Lung (tissue), 17 donors: ENCODE measurements at places on chromosomes 3 and 15. TPM values are rescaled to one million over a fixed set of nuclear protein-coding genes. Genes with fewer than 3 reads are reported as not detected.

DNA sequence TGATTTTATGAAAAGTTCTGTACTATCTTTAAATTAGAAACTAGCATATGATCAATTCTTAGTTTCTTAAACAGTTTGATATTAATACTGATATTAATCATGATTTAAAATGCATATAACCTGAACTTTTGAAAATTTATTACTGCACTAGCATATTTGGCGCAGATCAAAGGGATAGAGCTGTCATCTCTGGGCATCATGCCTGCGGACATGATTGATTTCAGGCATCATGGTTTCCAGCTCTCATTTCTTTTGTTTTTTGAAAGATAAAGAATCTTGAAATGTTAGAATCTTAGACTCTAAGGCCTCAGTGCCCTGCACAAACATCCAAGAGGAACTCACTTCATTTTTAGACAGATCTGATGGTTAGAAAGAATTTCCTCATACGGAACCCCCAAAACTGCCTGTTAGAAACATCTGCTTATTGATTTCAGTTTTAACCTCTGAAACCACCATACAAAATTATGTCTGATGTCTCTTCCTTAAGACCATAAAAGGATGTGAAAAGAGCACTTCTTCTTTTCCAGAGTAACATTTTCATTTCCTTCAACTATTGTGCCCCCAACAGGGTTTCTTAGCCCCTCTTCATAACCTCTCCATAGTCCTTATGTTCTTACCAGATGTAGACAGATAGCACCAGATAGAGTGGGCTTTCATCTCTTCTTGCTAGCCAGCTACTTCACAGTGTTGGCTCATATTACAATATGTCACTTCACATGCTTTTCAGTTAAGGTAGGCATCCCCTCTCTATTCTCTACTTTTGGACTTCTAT is 110.8 kb downstream of the BBX start:
- DNase-seq = no peak

GRCh38 chr15:77720173-77720572 is 87.5 kb upstream of the LINGO1 start:
- no peak for DNase-seq

DNA sequence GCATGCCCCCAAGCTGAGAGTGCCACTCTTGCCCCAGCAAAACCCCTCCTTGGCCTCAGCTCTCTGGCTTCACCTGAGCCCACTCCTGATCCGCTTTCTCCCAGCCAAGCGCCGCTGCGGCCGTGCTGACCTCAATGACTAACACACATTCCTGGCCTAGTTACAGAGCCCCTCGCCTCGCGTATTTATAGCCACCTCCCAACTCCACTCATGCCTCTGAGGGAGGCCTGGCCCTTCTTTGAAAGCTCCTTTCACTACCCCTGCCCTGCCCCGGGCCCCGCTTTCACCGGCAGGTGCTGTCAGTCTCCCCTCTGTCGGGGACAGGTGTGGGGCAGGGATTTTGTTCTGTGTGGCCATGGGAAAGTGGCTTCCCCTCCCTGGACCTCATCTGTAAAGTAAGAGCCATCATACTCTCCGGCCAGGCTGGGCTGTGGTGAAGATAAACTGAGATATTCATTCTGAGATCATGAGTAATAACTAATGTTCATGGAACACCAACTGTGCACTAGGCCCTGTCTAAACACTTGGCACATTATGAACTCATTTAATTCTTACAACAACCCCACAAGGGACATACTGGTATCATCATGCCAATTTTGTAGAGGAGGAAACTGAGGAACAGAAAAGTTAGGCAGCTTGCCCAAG is 13.2 kb upstream of the ATP2B2 start:
- peak; percentile 14 for DNase-seq

GRCh38 chr3:65875393-65876027 is 163.2 kb downstream of the MAGI1 start:
- no peak for DNase-seq

GRCh38 chr3:160479376-160479775 is 29.8 kb upstream of the TRIM59 start:
- DNase-seq = no peak

The ZNF774 gene
- total RNA-seq = 4.9 TPM

The ARRDC4 gene
- 20.2 TPM for total RNA-seq

DNA sequence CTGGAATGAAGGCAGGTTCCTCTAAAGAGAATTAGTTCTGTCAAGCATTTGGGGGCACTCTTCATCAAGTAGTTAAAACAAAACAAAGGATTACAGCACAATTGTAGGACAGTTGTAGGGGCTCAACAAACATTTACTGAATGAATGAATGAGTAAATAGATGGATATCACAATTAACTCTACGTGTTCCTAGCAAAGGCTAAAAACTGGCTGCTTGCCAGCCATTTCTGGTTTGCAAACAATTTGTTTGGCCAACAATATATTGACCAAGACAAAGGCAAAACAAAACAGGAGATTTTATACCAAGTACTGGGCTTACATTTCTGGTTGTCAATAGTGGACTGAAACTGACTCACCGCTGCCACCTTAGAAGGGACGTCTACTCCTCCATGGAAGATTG is 116.8 kb downstream of the ZNF280D start:
- no peak for DNase-seq

DNA sequence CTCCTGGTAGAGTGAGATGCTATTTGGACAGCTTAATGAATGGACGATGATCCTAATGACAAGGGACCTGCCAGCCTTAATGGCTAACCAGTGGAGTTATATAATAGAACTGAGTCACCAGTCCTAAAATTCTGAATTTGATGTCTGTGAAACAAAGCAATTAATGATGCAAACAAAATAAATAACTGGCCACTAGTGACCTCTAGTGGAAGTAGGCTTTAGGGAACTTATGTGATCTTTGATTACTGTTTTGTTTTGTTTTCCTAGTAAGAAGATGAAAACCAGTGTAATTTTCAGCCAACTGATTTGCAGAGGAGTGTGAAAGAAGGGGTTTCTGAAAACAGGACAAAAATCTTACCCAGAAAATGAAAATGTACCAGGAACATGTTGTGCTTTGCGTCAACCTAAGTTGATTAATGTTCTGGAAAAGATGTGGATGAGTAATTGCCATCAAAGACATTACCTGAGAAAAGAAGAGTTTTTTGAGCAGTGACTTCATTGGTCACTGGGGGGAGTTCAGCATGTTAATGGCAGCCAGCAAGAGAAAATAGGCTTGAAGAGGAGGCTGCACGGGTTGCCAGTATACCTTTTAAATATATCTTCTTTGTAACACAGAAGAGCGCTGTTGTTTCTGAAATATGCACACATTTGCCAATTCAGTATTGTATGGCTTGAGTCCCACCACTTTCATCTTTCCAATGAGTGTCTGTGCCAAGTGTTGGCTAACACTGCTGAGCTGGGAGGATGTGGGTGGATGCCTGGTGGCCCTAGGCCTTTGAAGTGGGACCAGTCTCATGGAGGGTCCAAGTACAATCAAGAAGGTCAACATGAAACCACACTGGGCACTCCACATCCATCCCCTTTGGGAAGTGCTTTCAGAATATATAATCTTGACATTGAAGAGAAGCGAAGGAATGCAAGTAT is 9.3 kb downstream of the VEPH1 start:
- DNase-seq = no peak

The CPLX3 gene
- total RNA-seq = not detected

- DNase-seq = no peak
Measured at GRCh38 chr3:52223449-52224408, 1.7 kb downstream of the TLR9 start.

DNA sequence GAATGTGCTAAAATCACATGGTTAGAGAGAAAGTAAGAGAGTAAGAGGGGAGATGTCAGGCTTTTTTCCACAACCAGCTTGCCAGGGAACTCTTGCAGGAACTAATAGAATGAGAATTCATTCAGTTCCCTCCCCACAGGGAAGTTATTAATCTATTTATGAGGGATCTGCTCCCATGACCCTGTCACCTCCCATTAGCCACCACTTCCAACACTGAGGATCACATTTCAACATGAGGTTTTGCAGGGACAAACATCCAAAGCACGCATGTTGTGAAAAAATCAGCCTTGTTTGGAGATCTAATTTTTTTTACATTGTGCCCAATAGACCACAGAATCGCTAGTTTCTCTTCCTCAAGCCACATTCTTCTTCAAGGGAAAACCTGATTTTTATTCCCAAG is 904.0 kb downstream of the TBL1XR1 start:
- no peak for DNase-seq

The SNTN gene
- 41.4 TPM for total RNA-seq

- DNase-seq = peak; percentile 17
Measured at GRCh38 chr15:48794697-48795134, 16.2 kb downstream of the CEP152 start.

- no peak for DNase-seq
Measured at GRCh38 chr3:101567528-101568317, 6.1 kb downstream of the TRMT10C start.

GRCh38 chr15:73051391-73051806 is 864 bp upstream of the NEO1 start:
- no peak for DNase-seq

The GORASP1 gene
- total RNA-seq = 71.1 TPM
